Activated CD4-positive, alpha-beta T cell treated with anti-CD3 and anti-CD28 coated beads, Interleukin-2, amount 10 ng/mL, durations not matched to agents 7 days and 5 days (primary cell): ENCODE measurements at places on chromosomes 3 and 15.

- DNase-seq: peak; percentile 9
Observed at GRCh38 chr3:27590437-27591298, 106.5 kb upstream of the SLC4A7 start.

DNA sequence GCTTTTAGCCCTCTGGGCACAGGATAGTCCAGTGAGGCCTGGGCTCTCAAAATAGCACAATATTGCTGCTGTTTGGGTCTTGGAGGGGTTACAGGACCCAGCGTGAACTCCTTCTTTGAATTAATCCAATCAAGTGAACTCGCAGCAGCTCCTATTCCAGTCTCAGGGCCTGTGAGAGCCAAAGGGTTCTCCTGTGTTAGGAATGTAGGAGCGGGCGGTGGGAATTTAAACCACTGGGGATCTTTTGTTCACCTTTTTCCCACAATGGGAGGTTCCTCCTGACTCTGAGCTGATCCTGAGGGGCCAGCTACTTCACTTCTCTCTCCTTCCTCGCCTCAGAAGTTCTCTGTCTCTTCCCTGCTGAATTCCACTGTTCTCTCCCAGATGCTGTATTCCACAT is 504.0 kb downstream of the UNC13C start:
- no peak for DNase-seq

GRCh38 chr3:166685246-166685645 is 694.9 kb downstream of the ZBBX start:
- DNase-seq: no peak

- DNase-seq: no peak
Observed at GRCh38 chr3:193350744-193351143, 27.8 kb downstream of the ATP13A5 start.

GRCh38 chr3:130395331-130395730 is 49.9 kb downstream of the COL6A5 start:
- DNase-seq: no peak

DNA sequence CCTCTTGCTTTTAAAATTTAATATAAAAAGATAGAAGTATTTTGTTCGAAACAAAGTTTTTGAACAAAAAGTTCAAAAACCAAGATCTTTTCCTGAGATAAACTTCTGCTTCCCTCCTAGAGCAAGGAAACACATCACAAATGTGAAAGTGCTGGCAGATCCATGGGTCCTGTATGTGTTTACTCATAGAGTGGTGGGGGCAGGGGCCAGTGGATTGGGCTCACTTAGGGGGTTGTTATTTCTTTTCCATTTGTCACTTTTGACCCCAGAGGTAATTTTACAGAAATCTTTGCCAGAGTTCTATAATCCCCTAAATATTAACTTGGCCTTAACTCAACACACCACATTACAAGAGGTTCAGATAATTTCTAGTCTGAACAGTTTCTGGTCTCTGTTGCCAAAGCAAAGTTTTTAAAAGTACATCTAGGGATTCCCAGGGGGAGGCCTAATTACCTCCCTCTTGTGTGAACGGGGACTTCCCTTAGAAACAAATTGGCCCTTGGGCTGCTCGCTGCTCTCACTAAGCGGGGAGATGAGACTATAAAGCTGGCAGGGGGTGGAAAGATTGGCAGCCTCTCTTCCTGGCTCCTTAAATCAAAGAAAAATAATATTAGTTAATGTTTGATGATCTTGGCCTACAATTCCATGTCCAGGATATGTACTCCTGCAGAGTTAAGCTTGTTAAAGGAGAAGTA is 66.8 kb upstream of the PTX3 start:
- DNase-seq: no peak

- DNase-seq: no peak
Observed at GRCh38 chr15:83919319-83919830, 265.5 kb downstream of the ADAMTSL3 start.

- DNase-seq: no peak
Observed at GRCh38 chr3:111890051-111890580, 31.1 kb downstream of the PHLDB2 start.

- DNase-seq: peak; percentile 28
Observed at GRCh38 chr15:99720533-99720932, 12.7 kb downstream of the LYSMD4 start.

GRCh38 chr3:108437439-108437838 is 73.0 kb downstream of the MYH15 start:
- DNase-seq: no peak

- DNase-seq: no peak
Observed at GRCh38 chr3:23519314-23520208, 286.2 kb upstream of the UBE2E1 start.

- no peak for DNase-seq
Observed at GRCh38 chr3:14374444-14374883, 27.9 kb upstream of the SLC6A6 start.

DNA sequence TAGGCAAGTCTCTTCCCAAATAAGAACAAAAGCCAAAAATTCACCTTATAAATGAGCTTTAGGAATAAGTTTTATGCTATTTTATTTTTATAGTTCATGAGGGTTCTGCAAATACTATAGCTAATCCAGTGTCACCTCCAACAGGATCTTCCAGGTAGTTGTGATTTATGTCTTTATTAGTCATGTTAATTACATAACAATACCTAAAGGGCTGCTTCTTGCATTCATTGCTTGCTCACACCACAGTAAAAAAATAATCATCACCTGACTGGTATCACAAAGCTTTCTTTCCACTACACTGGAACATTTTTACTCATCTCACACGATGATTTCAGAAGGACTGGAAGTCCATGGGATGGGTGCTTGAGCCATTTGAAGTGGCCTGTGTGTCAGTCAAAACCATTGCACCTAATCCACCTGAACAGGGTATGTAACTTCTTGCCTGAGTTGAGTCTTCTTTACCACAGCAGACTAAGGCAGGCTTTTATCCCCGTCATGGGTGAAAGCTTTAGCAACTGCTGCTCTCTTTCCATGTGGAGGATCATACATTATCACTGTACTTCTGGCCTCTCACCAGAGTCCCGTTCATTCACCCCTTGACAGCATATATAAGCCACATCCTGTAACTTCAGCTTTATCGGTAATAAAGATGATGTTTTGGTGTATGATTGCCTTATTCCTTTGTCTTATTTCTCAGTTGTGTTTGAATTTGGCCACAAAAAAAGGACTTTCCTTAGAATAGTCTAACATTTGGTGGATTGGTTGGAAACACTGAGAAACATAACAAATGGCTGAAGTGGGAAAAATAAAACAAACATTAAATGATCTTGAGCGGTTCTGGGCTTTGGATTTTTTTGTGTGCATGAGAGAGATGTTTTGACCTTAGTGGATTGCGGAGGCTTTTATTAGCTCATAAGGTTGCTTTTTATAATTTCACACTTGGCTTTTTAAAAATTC is 382.6 kb upstream of the THBS1 start:
- no peak for DNase-seq

DNA sequence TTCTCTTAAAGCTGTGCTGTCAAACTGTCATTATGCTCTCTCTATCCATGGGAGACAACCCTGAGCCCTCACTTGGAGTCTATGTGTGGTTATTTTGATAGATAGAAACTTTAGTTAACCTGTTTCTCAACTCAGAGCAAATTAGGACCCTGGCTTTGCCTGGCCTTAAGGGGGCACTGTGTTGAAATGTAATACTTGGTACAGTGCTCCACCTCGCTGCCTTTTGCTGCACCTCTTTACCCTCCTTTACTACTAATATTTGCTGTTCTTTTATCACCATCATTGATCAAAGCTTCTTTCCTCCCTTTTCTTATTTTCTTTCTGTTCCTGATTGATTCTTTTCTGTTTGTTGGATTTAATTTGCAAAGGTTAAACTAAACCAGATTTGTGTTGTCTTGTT is 34.3 kb downstream of the STT3B start:
- peak; percentile 24 for DNase-seq

- no peak for DNase-seq
Observed at GRCh38 chr3:17515445-17516234, 226.8 kb downstream of the TBC1D5 start.

DNA sequence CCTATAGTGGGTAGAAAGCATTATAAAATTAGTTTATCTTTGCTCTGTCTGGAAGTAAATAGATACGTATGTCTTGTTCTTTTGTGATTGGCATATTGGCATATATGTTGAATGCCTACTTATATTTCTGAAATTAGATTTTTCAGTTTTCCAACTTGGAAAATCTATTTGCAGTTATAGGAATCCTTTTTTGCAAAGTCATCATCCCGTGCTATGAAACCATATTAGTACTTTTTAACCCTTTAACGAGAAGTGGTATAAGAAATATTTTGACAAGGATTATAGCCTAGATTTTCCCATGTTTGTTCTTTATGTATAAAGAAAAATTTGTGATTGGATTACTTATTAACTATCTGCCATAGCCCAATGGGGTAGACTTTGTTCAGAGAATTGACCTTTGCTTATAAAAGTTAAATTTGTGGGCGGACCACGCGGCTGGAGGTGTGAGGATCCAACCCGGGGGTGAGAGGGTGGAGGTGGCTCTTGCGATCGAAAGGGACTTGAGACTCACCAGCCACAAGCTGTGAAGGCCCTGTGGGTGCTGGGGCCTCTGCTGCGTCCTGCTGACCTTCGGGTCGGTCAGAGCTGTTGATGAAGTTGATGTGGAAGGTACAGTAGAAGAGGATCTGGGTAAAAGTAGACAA is 5.9 kb downstream of the LRRC28 start:
- DNase-seq: no peak

DNA sequence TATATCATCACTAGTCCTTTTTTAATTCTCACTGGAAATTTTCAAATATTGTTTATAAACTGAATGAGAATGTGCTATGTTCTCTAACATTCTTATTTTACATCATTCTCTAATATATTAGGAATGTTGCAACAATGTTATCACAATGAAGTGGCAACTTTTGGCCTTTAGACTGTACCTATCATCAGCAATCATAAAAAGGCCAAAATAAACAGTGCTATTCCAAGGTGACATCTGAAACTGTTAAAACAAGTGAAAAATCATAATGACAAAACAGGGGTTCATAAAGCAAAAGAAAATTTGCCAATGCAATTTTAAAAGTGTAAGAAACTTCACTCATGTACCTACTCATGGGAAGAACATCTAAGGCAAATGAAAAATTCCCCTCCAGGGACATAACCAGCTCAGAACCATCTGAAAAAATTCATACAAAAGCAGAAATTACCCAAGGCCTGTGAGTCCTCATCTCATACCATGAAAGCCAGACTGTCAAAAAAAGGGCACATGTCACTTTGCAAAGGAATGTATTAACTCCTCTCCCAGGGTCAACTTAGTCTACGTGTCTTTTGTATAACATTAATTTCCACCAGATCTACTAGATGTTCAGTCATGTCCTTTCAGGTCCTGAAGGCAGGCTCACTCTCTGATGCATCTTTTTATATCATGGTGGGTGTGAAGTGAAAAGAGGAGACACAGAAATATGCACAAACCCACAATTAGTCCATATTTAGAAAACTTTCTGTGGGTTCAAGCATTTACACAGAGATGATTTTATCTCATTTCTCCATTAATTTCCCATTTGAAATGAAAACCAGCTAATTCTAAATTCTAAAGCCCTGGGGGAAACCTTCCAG is 211.9 kb downstream of the CBLB start:
- DNase-seq: no peak

- DNase-seq: no peak
Observed at GRCh38 chr3:17771177-17772017, 29.0 kb upstream of the TBC1D5 start.

DNA sequence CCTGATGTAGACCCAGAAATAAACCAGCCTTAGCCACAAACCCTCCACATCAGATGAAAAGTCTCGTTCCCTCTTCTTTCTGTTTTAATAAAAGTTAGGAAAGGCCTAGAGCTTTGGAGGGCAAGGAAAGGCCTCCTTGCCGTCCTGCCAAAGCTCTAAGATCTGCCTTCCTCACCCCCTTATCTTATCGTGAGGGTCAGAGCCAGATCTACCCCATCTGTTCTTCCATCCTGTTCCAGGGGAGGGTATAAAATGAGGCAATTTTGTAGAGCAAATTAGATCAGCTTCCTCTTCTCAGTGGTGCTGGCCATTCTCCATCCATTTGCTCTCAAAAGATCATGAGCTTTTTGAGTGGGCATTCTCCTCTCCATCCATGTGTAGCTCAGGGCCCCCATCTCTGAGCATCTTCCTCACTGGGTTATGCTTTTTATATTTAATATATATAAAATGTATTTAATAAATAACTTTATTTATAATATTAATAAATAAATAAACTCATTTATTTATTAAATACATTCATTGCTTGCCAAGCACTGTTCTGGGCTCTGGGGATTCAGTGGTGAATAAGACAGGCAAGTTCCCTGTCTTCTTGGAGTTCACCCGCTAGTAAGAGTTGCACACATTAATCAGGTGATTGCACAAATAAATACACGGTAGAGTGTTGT is 2.0 kb upstream of the SLC24A1 start:
- DNase-seq: no peak

DNA sequence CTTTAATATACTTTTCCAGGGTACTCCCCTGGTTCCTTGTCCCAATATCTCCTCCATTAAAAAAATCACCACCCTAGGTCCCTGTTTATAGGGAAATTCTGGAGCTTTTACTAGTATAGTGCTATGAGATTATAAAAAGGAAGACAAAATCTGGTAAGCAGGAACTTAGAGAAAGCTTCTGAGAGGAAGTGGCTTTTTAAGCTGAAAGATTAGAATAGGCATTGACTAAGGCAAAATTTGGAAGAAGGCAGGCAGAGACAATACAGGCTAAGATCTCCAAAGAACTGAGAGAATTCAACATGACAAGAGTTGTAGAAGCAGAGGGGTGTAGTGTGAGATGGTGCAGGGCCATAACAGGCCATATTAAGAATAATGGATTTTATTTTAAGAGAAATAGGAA is 25.8 kb downstream of the SGO1 start:
- no peak for DNase-seq

- no peak for DNase-seq
Observed at GRCh38 chr15:58932710-58933280, 684 bp downstream of the SLTM start.

DNA sequence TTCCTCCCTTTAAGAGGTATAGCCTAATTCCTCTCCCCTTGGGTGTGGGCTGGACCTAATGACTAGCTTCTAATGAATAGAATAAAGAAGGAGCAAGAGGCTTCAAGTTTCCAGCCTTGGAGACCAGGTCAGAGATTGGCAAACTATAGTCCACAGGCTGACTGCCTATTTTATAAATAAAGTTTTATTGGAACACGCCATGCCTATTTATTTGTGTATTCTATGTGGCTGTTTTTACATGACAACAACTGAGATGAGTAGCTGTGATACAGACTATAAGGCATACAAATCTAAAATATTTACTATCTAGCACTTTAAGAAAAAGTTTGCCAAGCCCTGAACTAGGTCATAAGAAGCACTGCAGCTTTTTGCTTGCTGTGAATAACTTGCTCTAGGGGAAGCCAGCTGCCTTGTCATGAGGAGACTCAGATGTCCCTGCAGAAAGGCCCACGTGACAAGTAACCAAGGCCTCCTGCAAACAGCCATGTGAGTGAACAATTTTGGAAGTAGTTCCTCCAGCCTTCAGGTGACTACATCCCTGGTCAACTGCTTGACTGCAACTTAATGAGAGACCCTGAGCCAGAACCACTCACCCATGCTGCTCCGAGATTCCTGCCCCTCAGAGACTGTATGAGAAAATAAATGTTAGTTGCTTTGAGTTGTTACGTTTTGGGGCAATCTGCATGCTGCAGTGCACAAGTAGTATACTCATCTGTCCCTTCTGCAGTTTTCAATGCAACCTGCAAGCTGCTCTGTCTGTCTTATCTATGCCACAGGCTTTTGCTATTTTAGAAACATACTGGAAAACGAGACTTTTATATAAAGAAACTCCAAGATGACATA is 21.1 kb upstream of the MAP3K13 start:
- DNase-seq: no peak
